Fibroblast of skin of left biceps (primary cell): ENCODE measurements at places on chromosomes 13 and 19.

DNA sequence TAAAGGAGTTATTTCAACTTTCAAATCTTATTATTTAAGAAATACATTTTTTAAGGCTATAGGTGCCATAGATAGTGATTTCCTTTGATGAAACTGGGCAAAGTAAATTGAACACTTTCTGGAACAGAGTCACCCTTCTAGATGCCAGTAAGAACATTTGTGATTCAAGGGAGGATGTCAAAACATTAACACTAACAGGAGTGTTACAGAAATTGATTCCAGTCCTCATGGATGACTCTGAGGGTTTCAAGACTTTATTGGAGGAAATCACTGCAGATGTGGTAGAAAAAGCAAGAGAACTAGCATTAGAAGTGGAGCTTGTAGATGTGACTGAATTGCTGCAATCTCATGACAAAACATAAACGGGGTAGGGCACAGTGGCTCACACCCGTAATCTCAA, 12.2 kb downstream of the KATNAL1 start:
- no peak for DNase-seq

DNA sequence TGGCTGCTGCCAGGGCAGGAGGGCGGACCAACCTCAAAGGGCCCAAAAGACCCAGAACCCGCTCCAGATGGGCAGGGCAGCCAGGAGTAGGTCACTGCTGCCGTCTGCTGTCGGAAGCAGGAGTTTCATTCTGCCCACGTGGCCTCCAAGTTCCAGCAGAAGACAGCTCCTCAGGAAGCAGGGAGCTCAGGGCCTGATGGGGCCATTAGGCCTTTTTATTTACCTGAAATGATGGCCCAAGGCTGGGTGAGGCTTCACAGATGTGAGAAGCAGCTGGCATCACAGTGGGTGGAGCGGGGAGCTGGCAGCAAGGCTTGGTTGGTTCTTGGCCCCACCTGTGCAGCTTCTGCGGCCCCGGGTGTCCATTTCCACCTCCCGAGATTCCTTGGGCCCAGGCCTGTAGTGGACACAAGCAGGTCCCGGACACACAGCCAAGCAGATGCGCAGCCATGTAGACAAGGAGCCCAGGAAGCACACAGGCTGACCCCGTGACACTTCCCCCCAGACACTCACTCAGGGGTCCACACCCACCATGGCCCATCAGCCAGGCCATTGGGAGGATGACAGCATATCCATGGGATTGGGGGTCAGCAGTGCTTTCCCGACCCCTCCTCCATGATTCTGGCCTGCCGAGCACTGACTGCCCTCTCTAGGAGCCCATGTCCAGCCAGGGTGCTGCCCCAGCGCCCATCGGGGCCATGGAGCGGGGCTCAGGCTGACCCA, 26.4 kb downstream of the C13orf46 start:
- DNase-seq: no peak

DNA sequence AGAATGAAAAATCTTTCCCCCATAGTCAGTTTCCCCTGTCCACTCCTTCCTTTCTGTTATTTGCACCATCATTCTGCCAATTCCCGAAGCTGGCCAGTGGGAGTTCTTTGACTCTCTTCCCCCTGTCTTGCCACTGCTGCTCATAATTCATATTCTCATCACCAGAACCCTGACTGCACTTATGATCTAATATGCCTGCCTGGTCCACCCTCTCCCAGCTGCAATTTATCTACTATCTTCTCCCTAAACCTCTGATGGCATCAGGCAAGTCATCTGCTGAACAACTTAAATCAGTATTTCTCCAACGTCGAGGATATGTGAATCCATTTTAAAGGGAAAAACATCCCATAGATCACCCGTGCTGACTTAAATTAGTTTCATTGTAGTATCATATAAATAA, 458.0 kb upstream of the GPC6 start:
- no peak for DNase-seq

- DNase-seq: no peak
These were observed at the start of gene RNF225 for GRCh38 chr19:58395220-58395978. Gene RNF225, plus strand, starts transcription at chr19:58395656. Its CDS starts 434 bp downstream, at chr19:58396090.

DNA sequence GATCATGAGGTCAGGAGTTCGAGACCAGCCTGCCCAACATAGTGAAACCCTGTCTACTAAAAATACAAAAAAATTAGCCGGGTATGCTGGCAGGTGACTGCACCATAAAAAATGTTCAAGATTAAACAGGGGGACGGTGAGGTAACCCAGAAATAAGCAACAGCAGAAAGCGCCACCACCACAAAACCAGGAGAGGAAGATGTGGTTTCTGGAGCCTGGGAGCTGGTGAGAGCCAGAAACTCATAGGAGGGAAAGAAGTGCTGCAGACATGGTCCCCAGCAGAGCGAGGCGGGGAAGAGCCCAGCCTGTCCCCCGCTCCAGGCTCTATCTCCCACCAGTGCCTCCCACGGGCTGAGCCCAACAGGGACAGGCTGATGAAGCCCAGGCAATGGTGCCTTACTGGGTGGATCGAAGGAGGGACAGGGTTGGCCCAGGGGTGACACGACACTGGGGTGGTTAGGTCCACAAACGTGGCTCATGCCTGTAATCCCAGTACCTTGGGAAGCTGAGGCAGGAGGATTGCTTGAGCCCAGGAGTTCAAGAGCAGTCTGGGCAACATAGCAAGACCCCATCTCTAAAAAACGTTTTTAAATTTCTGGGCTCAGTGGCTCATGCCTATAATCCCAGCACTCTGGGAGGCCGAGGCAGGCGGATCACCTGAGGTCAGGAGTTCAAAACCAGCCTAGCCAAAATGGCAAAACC, 19.0 kb downstream of the SPC24 start:
- no peak for DNase-seq

DNA sequence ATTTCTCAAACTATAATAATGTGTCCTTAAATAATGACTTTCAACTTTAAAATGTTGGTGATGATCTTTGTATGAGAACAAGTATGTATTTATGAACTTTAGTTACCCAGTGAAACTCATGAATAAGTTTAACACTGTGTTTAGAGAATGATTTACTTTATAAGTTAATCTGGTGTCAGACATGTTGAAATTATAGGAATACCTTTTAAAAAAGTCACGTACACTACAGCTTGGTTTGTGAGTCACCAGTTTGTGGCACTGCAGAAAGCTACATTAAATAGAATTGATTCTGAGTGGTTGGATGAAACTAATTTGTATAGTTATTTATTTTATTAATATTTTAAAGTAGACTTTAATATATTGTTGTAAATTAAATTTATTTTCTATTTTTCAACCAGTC, 1366.2 kb upstream of the PCDH20 start:
- no peak for DNase-seq

- no peak for DNase-seq
These were observed 674 bp downstream of the BRD4 start for GRCh38 chr19:15331419-15332310.

DNA sequence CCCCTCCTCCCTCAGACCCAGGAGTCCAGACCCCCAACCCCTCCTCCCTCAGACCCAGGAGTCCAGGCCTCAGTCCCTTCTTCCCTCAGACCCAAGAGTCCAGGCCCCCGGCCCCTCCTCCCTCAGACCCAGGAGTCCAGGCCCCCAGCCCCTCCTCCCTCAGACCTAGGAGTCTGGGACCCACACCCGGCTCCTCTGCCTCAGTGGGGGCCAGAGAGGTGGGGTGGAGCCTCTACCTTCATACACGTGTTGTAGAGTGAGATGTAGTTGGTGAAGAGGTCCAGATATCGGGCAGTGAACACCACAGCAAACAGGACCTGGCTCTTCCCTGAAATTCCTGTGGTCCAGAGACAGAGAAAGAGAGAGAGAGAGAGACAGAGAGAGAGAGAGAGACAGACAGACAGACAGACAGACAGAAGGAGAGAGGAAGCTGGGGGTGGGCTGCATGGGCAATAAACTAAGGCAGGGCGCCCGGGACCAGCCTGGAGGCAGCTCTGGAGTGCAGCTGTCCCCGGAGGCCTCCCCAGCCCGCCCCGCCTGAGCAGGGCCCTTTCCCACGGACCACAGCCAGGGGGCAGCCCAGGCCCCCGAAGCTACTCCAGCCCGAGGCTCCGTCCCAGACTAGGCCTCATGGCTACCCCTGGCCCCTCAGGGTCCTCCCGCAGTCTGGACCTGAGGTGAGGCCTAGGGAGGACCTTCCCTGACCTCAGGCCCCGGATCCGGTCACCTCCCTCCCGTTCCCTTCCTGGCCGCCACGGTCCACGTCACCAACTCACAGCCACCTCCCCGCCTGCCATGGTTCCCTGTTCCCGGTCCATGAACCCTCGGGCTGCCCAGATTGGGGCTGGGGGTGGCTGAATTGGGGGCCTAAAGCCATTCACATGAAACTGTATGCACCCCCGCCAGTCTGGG, 907 bp downstream of the KDELR1 start:
- DNase-seq: no peak

- DNase-seq: no peak
These were observed 86.6 kb downstream of the ZDHHC20 start for GRCh38 chr13:21372530-21372929.

- no peak for DNase-seq
These were observed 663 bp upstream of the PLA2G4C start for GRCh38 chr19:48111280-48111679.

- no peak for DNase-seq
These were observed 536 bp downstream of the FAM32A start for GRCh38 chr19:16185768-16186123.

GRCh38 chr19:29567366-29567915, 38.6 kb upstream of the POP4 start:
- DNase-seq: no peak

DNA sequence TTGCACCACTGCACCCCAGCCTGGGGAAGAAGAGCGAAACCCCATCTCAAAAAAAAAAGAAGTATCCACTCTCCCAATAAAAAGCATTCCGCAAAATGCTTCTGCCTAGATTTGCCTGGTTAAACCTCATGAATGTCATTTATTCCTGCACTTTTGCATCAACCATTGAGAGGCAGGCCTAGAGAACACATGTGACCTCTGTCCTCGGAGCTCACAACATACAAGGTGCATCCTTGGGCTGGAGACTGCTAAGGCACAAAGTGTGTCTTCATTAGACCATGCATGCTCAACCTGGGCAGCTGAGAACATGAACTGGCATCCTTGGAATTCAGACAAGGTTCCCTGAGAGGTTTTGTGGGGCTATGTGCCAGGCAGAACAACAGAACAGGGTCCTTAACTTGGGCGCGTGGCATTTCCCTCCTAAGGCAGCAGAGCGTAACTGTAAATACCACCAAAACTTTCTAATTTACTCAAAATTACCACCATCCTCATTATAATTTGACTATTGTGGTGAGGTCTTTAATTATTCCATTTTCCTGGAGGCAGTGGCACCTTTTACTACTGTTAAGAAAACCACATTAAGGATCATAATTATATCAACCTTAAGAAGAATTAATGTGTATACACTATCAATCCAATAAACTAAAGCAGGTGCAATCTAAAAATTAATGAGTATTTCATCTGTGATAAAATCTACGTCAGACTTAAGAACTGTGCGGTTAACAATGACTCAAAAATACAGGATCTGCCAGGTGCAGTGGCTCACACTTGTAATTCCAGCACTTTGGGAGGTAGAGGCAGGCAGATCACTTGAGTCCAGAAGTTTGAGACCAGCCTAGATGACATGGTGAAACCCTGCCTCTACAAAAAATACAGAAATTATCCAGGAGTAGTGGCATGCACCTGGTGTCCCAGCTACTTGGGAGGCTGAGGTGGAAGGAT, 13.8 kb downstream of the RCBTB1 start:
- no peak for DNase-seq

- DNase-seq: no peak
These were observed 37.0 kb downstream of the CERS4 start for GRCh38 chr19:8245869-8246835.

DNA sequence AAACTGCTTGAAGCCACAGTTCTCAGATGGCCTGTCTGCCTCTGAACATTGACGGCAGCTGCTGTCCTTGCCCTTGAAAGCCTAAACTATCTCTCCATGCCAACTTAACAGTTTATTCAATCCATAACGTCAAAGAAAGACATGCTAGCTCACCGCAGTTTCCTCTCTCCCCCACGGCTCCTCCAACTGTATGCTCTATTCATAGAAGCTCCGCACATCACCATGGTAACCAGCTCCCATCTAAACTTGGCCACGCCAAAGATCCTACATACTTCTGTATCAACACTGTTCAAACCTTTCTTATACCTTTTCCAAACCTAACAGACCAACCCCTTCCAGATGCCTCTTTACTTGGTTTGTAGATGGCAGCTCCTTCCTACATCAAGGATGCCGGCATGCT, 48.6 kb downstream of the ZNF91 start:
- no peak for DNase-seq

- no peak for DNase-seq
These were observed 2.2 kb upstream of the AP2S1 start for GRCh38 chr19:46852830-46853229.
